ENCODE measurements at places on chromosomes 7 and 10.

DNA sequence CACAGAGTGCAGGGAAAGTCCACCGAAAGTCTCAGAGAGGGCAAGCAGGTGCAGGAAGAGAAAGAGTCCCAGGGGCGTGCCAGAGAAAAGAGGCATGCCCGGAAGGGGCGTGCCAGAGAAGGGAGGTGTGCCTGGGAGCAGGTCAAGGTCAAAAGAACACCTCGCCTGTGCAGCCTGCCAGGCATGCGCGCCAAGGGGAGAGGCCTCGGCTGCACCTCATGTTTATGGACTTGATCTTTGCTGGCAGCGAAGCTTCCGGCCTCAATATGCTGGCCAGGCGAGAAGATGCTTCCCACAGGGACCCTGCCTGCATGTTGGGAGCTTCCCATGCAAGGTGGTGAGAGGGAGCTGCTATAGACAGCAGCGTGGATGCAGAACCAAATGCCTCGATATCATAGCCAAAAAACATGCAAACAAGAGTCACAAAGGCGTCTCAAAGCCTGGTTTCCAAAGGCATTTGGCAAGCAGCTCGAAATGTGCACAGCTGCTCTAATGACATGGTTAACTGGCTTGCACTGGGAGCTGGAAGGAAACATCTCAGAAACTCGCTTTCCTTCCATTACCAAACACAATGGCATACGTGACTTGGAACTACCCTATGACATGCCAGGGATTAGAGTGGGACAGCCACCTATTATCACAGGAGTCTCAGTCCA is 192.5 kb upstream of the PPP2R2D start:
- no peak for DNase-seq
- no peaks in the 10 kb centered on the region for H3K27me3 ChIP-seq
- no peak overlapping the region for H3K27ac ChIP-seq
- no peak overlapping the region for H3K4me3 ChIP-seq

DNA sequence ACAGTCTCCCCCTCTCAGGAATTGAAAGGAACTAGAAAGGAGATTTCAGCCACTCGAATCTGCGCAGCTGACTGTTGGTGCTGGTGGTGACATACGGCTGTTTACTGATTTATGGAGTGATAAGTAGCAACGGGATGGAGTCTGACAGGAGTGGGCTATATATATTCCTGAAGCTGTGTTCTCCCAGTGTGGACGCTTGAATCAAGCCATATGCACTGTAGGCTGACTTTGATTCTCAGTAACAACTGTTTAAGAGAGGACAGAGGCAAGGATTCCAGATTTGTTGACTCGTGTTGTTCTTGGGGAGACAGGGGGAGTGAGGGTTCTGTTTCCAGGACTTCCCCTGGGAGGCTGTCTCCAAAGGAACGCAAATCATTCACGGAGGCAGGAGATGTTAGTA is 260.1 kb upstream of the AUTS2 start:
- H3K4me3 ChIP-seq, result no peak overlapping the region
- no peaks in the 10 kb centered on the region for H3K4me1 ChIP-seq
- no peaks in the 10 kb centered on the region for H3K36me3 ChIP-seq
- no peak for DNase-seq
- no peaks in the 10 kb centered on the region for H3K27me3 ChIP-seq
- no peak overlapping the region for H3K27ac ChIP-seq

DNA sequence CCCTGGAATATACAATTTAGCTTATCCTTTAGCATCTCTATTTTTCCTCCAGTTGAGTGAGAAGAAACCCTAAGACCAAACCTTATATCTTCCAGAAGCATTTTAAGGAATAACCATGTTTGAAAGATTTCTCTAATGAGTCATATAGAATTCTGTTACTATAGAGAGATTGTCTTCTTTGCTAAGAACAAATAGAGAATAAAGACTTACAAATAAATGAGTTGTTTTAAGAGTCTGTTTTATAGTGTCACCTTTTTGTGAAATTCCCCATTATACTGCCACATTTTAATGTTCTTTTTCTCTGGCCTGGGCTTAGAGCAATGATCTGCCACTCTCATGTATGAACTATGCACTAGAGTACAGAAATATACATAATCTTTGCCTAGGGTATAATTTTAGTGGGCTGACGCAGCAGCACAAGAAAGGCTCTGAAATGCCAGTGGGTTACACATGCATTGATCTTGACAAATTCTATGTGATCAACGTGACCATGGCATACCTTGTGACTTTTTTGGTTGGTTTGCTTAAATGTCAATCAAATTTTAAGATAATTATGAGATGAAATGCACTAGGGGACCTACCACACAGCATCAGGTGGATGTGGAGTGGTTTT is 145.1 kb upstream of the MKLN1 start:
- H3K36me3 ChIP-seq, result no peaks in the 10 kb centered on the region
- no peak for DNase-seq
- H3K27me3 ChIP-seq, result no peaks in the 10 kb centered on the region
- H3K4me1 ChIP-seq, result no peaks in the 10 kb centered on the region
- H3K27ac ChIP-seq, result no peak overlapping the region
- no peak overlapping the region for H3K4me3 ChIP-seq

- H3K4me1 ChIP-seq, result no peaks in the 10 kb centered on the region
- no peaks in the 10 kb centered on the region for H3K27me3 ChIP-seq
- H3K27ac ChIP-seq, result no peak overlapping the region
- no peaks in the 10 kb centered on the region for H3K36me3 ChIP-seq
- no peak overlapping the region for H3K4me3 ChIP-seq
- no peak for DNase-seq
Observed at GRCh38 chr7:128879461-128879938, 16.8 kb downstream of the ATP6V1F start.

- DNase-seq, result no peak
- H3K4me1 ChIP-seq, result peaks cover 2% of the 10 kb centered on the region
- no peaks in the 10 kb centered on the region for H3K36me3 ChIP-seq
- H3K27ac ChIP-seq, result no peak overlapping the region
- no peak overlapping the region for H3K4me3 ChIP-seq
Observed at GRCh38 chr10:66744915-66745314, 180.9 kb upstream of the LRRTM3 start.

- H3K4me3 ChIP-seq, result no peak overlapping the region
- no peaks in the 10 kb centered on the region for H3K27me3 ChIP-seq
- H3K36me3 ChIP-seq, result no peaks in the 10 kb centered on the region
- DNase-seq, result peak; percentile 31
Observed at GRCh38 chr10:12825260-12825849, 176.2 kb downstream of the CCDC3 start.

GRCh38 chr10:11687779-11688447 is 54.3 kb upstream of the ECHDC3 start:
- no peaks in the 10 kb centered on the region for H3K36me3 ChIP-seq
- H3K4me3 ChIP-seq, result no peak overlapping the region
- peaks cover 5% of the 10 kb centered on the region for H3K27me3 ChIP-seq
- no peak for DNase-seq
- H3K27ac ChIP-seq, result no peak overlapping the region

Data from fibroblast of lung (primary cell).